Pulmonary artery endothelial cell (primary cell): ENCODE measurements at places on chromosomes 3 and 15. TPM values are rescaled to one million over a fixed set of nuclear protein-coding genes. Genes with fewer than 3 reads are reported as not detected.

DUOXA1 gene
- total RNA-seq: not detected in 2 replicates

DNA sequence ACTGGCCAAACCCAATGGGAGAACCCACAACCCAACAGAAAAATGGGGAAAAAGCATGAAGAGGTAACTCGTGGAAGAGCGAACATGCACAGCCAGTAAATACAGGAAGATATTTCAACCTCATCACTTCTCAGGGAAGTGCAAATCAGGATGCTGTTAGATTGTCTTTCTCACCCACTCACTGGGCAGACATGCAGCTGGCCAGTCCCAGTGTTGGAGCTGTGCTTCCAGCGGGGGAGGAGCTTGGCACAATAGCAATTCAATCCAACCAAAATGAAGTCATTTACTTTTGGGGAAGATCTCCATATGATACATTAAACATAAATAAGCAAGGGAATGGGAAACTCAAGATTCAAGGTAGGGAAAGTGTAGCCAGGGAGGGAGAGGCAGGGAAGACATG lies 12.1 kb downstream of the WNT7A start:
- DNase-seq: no peak

GRCh38 chr15:67066041-67066958 lies 898 bp downstream of the SMAD3 start:
- DNase-seq: no peak

GRCh38 chr3:78025916-78026315 lies 986.0 kb downstream of the ROBO2 start:
- DNase-seq: no peak

- no peak for DNase-seq
Observed at GRCh38 chr15:64046421-64047153, at the start of gene DAPK2. Gene DAPK2, minus strand, starts transcription at chr15:64046485. Its CDS starts 6,224 bp downstream, at chr15:64040261.

GOLGA8Q gene
- 0.32 and 0.59 TPM in 2 replicates for total RNA-seq

- DNase-seq: no peak
Observed at GRCh38 chr3:123431658-123432324, 17.1 kb downstream of the ADCY5 start.
